ENCODE measurements at places on chromosomes 4 and X.

- no peak for DNase-seq
- H3K36me3 ChIP-seq = no peaks in the 10 kb centered on the region
- peaks cover 15% of the 10 kb centered on the region for H3K4me1 ChIP-seq
- H3K27me3 ChIP-seq = peaks cover 10% of the 10 kb centered on the region
- no peak overlapping the region for H3K27ac ChIP-seq
Measured at GRCh38 chr4:77124576-77124975, 32.4 kb upstream of the CCNG2 start.

- no peak overlapping the region for H3K4me3 ChIP-seq
- H3K36me3 ChIP-seq = no peaks in the 10 kb centered on the region
- no peak overlapping the region for H3K27ac ChIP-seq
Measured at GRCh38 chr4:95643627-95644026, 94.9 kb upstream of the UNC5C start.

GRCh38 chr4:5128569-5128968 lies 77.3 kb downstream of the STK32B start:
- no peak overlapping the region for H3K4me3 ChIP-seq
- H3K27me3 ChIP-seq = no peaks in the 10 kb centered on the region
- no peak for DNase-seq
- no peaks in the 10 kb centered on the region for H3K36me3 ChIP-seq
- H3K4me1 ChIP-seq = no peaks in the 10 kb centered on the region

- DNase-seq = no peak
- no peak overlapping the region for H3K27ac ChIP-seq
- H3K27me3 ChIP-seq = no peaks in the 10 kb centered on the region
- H3K36me3 ChIP-seq = no peaks in the 10 kb centered on the region
- no peaks in the 10 kb centered on the region for H3K4me1 ChIP-seq
Measured at GRCh38 chr4:20895208-20895607, 194.9 kb downstream of the PACRGL start.

GRCh38 chr4:23384741-23385140 lies 505.1 kb downstream of the PPARGC1A start:
- DNase-seq = no peak
- H3K27ac ChIP-seq = no peak overlapping the region
- H3K4me3 ChIP-seq = no peak overlapping the region
- no peaks in the 10 kb centered on the region for H3K4me1 ChIP-seq
- H3K27me3 ChIP-seq = no peaks in the 10 kb centered on the region
- H3K36me3 ChIP-seq = no peaks in the 10 kb centered on the region

- peak overlapping the region; percentile 43 for H3K27ac ChIP-seq
- no peak overlapping the region for H3K4me3 ChIP-seq
Measured at GRCh38 chrX:37776283-37776986, 3.4 kb upstream of the CYBB start.

DNA sequence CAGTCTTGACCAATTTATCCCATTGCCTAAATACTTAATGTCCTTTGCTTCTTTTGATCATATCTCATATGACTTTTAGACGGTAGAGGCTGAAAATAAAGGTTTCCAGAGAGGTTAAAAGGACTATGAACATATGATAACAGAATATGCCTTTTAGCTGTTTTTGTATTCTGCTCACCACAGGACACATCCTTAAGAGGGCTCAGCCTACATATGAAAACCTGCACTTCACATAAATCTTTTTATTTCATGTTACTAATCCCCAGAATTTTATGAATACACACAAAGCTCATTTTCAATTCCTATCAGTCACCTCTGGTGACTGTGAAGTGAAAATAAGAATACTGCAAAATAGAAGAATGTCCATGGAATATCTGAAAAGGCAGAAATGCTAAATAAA lies 92.0 kb downstream of the GPM6A start:
- no peaks in the 10 kb centered on the region for H3K36me3 ChIP-seq
- H3K4me3 ChIP-seq = no peak overlapping the region
- no peaks in the 10 kb centered on the region for H3K27me3 ChIP-seq
- no peaks in the 10 kb centered on the region for H3K4me1 ChIP-seq
- no peak for DNase-seq

GRCh38 chrX:16125520-16126149 lies 2.3 kb downstream of the GRPR start:
- no peak overlapping the region for H3K4me3 ChIP-seq
- no peaks in the 10 kb centered on the region for H3K36me3 ChIP-seq
- no peak overlapping the region for H3K27ac ChIP-seq
- H3K27me3 ChIP-seq = peaks cover 19% of the 10 kb centered on the region
- H3K4me1 ChIP-seq = no peaks in the 10 kb centered on the region

DNA sequence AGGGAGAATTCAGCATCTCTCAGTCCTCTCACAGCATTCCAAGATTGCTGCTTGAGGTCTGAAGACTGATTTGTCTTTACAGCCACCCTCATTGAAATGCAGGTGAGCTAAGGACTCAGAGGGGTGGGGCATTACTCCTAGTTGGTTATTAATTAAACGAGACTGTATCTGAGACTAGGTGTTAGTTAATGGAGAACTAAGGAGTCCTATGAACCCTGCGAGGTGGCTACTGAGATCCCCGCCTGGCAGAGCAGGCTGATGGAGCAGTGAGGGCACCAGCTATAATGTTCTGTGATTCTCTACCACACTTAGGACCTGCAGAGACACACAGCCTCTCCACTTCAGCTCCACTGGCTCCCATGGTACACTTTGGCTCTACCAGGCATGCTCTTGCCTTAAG lies 215.3 kb downstream of the MID1IP1 start:
- no peak overlapping the region for H3K4me3 ChIP-seq
- DNase-seq = no peak
- no peaks in the 10 kb centered on the region for H3K4me1 ChIP-seq
- H3K27me3 ChIP-seq = no peaks in the 10 kb centered on the region

DNA sequence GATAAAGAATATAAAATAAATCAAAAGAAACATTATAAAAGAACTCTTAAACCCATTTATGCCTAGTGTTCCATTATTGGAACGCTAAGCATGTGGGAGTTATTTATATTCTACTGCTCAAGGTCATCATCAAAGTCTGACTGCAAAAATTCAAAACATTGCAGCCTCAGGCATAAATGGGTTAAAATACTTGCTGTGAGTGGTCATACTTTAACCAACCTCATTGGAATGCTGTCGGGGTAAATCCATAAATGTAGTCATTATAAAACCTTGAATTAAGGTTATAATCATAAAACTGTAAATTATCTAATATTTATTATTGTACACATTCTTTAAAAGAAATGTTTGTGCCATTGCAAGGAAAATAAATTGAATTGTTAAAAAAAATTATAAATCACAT lies 55.0 kb downstream of the RPS6KA6 start:
- H3K36me3 ChIP-seq = no peaks in the 10 kb centered on the region
- H3K27me3 ChIP-seq = no peaks in the 10 kb centered on the region
- H3K4me1 ChIP-seq = no peaks in the 10 kb centered on the region
- no peak overlapping the region for H3K27ac ChIP-seq
- H3K4me3 ChIP-seq = no peak overlapping the region
